Lower leg skin (tissue), 4 donors: ENCODE measurements at places on chromosomes 11 and 22. TPM values are rescaled to one million over a fixed set of nuclear protein-coding genes. Genes with fewer than 3 reads are reported as not detected.

DNA sequence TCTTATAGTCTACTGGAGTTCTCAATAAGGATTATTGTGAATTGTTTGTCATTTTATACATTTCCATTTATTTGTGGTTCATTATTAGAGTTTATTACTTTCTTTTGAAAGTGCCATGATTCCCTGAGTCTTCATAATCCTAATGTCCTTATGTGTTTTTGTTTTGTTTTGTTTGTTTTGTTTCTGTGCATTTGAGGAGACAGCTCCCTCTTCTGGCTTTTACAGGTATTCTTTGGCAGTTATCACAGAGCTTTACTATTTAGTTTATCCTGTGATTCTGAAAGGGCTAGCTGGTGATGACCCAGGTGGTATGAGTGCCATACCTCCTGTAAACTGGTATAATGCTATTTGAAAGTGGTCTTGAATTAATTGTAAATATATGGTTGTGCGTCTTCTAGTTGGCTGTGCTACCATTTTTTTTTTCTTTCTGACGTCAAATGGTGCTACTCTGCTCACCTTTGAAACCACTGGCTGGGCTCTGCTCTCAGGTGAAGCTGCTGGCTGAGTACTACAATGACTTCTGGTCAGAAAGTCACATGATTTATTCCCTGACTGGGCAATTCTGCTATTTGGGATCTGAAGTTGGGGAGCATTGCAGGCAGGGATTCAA is 751.2 kb downstream of the JRKL start:
- DNase-seq = no peak

GRCh38 chr11:108880510-108880909 is 215.6 kb downstream of the DDX10 start:
- DNase-seq = no peak

GRCh38 chr22:23516304-23516703 is 63.8 kb downstream of the IGLL1 start:
- DNase-seq = no peak

DNA sequence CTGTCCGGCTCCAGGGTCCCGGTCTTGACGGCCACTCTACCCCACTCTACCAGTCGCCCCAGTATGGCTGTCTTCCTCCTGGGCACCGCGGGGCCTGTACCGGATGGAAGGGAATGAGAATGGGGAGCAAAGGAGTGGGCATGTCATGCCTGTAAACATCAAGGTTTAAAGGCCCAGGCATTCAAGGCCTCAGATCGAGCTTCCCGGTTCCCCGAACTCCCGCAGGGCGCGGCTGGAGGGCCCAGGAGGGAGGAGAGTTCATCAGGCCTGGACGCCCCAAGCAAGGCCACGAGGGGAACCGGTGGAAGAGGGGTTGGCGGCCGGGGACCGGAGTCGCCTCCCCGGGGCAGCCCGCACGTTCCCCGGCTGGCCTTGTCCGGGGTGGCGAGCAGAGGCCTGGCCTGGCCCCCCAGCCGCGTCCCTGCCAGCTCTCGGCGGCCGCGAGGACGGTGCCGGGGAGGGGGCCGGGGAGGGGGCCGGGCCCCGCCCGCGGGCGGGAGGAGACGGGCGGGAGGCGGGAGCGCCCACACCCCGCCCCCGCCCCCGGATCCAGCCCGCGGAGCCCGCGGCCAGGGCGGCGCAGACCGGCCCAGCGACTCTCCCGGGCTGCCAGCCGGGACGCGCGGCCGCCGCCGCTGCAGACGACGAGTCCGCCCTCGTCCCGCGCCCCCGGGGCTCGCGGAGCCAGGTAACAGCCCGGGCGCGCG is at the start of gene CDC42EP1:
TSS of gene CDC42EP1 (plus strand) at position 580 of the 707 bp plus-strand sequence. CDS start 5,870 bp downstream, outside the sequence.
- DNase-seq = peak; percentile 91

DNA sequence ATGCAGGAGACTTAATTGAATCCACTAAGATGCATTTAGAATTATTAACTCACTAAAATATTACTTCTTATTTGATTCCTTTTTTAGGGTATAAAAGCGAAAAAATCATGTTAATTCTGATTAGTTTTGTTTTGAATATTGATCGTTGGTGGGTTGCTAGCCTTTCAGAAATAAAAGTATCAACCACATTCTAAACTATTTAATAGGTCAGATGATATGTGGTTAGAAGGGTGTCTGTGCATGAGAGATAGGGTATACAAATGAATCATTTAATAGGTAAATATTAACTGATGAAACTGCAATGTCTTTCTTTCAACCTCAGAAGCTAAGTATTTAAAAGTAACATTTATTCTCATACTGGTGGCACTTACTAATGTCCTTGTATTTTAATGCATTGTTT is 515.1 kb downstream of the CNTN5 start:
- DNase-seq = no peak

DNA sequence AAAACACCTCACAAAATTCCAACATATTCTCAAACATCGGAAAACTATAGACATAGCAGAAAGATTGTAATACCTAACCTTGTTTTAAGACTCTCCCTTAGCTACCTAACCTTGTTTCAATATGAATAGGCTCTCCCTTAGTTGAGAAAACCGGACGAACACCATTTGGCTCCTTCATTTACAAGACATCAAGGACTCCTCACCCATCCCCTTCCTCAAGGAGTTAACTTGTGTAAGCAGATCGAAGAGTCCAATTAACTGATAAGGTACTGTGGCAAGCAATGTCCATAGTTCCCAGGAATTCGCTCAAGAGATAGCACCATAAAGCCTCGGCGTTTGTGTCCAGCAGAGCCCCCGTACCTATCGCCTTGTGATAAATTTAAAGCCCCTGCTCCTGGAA is 4.6 kb upstream of the ACRV1 start:
- DNase-seq = no peak

DNA sequence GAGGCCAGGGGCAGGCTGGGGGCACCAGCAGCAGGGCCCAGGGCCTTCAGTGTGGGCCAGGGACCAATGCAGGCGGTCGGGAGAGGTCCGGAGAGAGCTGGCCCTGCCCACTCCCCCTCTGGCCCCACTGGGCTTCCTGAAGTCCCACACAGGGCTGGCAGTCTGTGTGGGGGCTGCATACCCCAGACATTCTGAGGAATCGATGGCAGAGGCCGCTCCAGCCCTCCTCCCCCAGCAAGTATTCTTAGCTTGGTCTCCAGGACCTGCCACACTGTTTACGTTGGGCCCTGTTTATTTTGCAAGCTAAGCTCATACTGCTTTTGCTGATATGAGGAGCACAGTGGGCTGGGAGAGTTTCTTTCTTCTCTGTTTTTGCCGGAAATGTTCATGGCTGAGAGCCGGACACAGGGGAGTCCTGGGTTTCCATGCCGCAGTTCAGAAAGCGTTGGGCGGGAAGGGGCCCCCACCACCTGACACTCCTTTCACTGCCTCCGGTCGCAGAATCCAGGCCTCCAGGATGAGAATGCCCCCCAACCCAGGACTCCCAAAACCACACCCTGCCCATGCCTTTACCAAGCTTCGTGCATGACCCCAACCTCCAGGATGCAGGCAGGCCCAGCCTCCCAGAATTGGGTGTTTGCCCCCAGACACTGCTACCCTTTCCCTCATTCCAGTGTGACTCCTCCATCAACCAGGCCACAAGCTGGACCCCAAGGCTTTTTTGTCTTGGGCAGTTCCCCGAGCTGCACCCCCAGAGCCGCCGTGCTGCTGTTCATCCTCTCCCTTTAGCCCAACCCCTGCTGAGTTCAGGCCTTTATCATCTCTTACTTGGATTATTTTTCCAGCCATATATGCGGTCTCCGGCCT is 81.8 kb upstream of the KCNQ1OT1 start:
- DNase-seq = peak; percentile 9

DNA sequence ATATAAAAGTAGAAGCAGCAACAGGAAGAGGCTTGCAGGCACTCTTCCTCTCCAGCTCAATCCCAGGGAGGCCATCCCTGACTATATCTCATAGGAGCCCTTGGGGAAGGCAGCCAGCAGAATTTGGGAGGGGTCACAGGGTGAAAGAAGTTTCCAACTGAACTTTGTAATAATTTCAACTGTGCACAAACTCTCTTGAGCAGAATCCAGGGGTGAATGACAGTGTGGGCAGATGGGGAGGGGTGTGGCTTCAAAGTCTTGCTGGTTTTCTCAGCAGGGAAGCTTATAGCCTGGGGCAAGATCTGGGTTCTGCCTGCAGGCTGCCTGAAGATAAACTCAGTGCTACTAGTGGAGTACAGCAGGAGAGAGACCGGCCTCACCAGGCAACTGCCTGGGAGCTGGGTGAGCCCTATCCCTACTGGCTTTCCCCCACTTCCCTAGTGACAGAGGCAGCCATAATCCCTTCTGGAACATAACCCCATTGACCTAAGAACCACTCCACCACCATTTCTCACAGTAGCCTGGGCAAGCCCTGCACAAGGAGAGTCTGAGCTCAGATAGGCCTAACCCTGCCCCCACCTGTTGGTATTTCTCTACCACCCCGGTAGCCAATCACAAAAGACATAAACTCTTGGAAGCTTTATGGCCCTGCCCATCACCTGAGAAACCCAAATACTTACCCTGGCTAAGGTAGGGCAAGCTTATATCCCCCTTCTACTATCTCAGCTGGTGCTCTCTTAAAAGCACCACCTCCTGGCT is 17.8 kb upstream of the TTC12 start:
- DNase-seq = no peak

- peak; percentile 74 for DNase-seq
These were observed 14.5 kb downstream of the OTOG start for GRCh38 chr11:17561526-17561925.

GRCh38 chr11:66328302-66329144 is 7.7 kb downstream of the RIN1 start:
- DNase-seq = peak; percentile 96

GRCh38 chr22:45880716-45881523 is 96.0 kb downstream of the WNT7B start:
- DNase-seq = no peak

DNA sequence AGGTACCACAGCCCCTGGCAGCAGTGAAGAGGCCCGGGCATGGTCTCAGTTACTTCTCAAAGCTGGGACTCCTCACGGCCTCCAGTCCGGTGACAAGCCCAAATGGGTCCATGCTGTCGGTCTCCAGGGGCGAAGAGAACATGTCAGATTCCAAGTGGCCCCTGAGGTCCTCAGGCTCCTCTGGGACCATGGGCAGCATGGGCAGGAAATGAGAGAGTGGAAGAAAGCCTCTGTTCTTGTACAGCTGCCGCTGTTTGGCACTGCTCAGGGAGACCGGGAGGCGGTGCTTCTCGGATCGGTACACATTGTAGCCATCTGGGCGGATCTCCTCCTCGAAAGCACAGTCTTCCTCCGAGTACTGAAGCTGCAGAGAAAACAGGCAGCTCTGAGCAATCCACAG is 4.6 kb downstream of the FGF19 start:
- no peak for DNase-seq

- no peak for DNase-seq
These were observed 12.7 kb downstream of the TRMU start for GRCh38 chr22:46348099-46348695.

GRCh38 chr11:44702889-44703288 is 23.9 kb upstream of the TSPAN18 start:
- no peak for DNase-seq

DNA sequence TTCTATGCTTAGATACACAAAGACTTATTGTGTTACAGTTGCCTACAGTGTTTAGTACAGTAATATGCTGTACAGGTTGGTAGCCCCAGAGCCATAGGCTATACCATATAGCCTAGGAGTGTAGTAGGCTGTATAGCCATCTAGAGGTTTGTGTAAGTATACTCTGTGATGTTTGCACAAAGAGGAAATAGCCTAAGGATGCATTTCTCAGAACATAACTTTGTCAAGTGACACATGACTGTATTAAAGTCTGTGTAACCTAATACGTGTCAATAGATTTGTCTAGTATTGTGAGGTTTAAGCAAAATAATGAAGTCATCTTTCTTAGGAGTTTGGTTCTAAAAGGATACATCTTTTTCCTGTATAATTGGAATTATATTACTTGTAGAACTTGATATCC is 5.5 kb downstream of the ZC3H12C start:
- DNase-seq = no peak

DNA sequence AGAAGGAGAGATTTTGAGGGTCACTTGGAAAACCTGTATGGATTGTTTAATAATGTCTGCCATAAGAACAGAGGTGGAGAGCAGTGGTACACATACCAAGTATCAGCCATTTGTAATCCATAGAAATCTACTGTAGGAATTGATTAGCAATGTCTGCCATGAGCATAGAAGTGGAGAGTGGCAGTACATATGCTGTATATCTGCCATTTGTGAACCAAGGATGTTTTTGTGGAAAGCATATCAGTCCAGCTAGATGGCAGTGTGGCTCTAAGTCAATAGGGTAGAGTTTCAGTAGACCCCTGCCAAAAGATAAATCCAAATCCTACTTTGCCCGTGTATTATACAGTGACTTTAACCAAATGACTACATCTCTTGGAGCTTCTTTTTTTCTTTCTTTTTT is 82.9 kb upstream of the SEZ6L start:
- DNase-seq = no peak

DNA sequence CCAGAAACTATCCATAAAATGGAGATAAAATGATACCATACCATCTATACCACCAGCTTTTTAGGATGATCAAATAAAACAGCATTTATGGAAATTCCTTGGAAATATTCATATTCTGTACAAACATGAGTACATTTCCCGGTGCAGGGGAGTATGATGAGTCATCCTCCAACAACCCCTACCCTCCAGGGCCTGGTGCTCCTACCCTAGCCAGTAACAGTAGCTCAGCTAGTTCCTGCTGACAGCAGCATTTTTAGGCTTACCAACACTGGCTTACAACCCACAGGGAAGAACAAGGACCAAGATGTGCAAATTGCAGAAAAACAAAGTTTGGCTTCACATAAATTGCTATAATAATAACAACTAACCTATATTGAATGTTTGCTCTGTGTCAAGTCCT is 406.2 kb upstream of the CADM1 start:
- no peak for DNase-seq

GRCh38 chr11:130129922-130130321 is 29.7 kb upstream of the ST14 start:
- DNase-seq = no peak

DNA sequence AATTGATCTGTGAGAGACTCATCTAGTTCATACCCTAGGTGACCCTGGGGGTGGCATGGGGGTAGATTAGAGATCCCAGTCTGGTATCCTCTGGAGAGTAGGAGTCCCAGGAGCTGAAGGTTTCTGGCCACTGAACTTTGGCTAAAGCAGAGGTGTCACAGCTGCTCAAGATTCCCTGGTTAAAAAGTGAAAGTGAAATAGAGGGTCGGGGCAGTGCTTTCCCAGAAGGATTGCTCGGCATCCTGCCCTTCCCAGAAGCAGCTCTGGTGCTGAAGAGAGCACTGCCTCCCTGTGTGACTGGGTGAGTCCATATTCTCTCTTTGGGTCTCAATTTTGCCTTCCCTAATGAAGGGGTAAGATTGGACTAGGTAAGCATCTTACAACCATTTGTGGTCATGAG is 653 bp downstream of the IL18BP start:
- no peak for DNase-seq

HMOX1 gene
- 120 TPM for total RNA-seq

CHRNA10 gene
- total RNA-seq = not detected

RFPL1 gene
- not detected for total RNA-seq

HPS4 gene
- total RNA-seq = 50.4 TPM

KBTBD3 gene
- 4.2 TPM for total RNA-seq
